ENCODE measurements at places on chromosomes 12 and 14.

- DNase-seq: no peak
Observed at GRCh38 chr12:124397399-124397679, 102.4 kb downstream of the RFLNA start.

DNA sequence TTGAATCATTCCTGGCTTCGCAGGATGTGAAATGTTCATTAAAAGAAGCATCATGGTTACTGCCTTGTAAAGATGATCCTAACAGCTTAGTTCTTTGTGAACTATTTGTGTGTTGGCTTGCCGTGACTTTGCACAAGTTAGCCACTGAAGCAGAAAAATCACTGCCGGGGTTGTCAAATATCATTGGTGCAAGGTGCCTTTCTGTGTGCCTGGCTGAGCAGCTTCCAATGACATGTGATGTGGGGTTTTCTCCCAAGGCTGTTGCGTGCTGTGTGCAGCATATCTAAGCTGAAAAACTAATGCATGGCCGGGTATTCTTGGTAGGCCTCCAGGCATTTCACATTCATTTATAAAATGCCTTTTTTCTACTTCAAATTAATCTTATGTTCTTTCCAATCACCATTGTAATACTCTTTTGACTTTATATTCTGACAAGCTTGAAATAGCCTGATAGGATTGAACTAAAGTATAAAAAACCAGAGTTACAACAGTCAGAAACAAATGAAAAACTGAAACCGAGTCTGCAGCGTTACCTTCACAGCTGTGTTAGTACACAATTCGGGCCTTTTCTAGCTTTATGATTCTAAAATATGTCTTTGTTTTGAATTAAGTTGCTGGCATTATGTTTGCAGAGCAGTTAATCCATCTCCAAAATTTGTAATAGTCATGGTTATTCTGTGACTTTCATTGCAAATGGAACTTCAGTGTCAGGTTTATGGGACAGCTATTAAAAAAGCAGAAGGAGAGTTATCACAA is 222.1 kb downstream of the SYT1 start:
- no peak for DNase-seq

DNA sequence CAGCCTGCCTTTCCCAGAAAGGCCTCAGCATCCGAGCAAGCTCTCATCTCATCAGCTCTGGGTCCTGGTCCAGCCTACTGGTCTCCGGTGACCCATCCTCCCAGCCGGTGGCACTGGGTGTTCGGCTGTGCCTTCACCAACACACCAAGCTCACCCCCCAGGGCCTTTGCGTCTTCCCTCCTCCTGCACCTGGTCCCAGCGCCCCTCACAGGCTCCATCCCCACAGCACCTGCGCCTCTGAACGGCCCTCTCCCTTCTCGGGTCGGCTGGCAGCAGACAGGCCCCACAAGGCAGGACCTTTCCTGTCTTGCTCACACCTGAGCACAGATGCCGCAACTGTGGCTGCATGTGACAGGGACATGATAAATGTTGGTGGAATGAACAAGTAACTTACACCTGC is 13.1 kb downstream of the P2RX2 start:
- no peak for DNase-seq

- DNase-seq: no peak
Observed at GRCh38 chr14:71267007-71267513, 359.8 kb downstream of the PCNX1 start.

DNA sequence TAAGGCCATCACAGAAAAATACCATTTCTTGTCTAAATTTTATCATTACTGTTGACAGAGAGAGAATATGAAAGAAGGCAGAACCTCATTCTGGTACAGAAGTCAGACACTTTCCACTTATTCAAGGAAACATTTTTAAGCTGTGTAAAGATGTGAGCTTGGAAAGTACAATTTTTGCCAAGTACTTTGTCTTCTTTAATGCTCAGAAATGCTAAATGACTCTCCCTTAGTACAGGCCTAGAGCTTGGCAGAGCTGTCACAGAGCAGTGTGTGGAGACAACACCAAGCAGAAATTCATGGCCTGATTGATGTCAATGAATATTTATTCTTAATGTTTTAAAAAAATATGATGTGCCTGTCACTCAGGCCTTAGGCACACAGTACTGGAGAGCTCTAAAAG is 20.7 kb downstream of the NT5DC3 start:
- no peak for DNase-seq

DNA sequence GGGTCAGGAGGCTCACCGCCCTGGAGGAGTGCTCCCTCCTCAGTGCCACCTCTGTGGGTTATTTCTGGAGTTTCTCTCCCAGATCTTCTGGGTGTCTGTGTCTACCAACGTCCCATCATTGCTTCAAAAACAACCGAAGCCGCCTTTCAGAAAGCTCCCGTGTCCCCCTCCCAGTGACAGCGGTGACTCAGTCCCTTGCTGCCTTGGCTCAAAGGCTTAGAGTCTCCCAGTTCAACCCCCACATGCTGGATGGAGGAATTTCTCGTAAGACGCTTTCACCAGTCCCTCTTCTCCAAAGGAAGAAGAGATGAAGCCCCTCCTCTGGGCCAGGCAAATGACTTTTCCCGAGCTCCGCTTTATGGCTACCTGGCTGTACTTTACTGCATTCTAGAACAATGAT is 146.6 kb downstream of the RBM19 start:
- DNase-seq: no peak

DNA sequence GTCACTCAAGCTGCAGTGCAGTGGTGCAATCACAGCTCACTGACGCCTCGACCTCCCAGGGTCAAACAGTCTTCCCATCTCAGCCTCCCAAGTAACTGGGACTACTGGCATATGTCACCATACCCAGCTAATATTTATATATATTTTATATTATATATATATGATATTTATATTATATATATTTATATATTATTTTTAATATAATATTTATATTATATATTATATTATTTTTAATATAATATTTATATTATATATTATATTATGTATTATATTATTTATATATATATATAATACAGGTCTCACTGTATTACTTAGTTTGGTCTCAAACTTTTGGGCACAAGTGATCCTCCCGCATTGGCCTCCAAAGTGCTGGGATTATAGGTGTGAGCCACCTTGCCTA is 9.4 kb downstream of the ZNF84 start:
- no peak for DNase-seq

DNA sequence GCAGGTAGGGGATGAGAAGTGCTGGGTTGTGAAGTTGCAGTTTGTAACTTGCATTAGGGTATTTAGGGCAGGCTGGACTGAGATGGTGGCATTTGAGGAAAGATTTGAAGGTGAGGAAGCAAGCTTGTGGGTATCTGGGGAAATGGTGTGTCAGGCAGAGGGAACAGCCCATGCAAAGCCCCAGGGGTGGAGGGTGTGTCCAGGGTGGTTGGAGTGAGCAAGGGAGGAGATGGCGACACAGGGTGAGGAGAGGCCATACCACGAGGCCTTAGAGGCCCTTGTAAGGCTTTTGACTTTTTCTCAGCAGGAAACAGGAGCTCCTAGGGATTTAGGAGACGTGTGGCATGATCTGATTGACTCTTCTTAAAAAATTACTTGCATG is 136.9 kb downstream of the NUAK1 start:
- no peak for DNase-seq

DNA sequence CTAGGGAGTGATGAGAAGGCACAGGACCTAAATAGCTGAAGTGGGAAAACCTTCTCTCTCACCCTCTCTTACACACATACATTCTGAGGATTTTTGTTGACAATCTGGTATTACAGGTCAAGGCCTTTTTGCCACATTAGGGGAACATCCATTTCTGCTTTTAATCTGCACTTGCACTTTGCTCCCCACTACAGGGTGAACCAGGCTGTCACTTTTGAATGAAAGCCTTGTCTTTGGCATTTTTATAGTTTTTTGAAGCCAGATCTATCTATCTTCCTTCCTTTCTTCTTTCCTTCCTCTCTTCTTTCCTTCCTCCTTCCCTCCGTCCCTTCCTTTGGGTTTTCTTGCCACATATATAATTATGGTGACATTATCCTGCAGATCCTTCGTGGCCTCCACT is 165.9 kb upstream of the OTX2 start:
- no peak for DNase-seq

DNA sequence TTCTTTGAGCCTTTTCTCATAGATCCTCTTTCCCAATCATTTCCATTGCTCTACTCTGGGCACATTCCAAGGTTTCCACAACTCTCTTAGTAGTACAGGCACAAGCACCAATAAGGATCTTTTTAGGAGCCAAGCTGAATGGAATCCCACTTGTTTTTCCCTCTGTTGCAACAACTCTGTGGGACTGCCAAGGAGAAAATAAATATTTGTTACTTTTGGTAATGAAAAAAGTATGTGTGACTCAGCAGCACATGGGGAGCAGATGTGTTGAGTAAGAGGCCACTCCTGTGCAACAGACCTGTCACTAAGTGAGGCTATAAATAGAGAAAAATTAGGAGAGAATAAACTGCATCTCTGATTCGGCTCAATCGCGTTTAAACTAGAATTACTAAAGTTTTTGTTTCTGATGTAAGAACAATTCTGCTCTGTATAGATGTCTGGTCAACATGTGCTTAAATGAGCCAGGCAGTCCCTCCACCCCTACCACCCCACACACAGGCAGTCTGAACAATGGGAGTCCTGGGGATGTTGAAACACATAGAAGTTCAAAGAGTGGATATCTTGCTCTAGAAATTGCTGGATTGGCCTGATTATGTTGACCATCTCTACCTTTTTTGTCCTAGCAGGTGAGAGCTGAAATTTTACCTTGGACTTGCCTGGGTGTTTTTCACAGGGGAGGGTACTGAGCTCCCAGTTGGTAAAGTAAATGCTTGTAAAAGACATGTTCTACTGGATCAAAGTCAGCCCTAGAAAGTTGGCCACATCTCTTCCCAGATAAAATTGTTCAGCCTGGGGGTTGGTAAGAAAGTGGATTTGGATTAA is 244.3 kb upstream of the NOVA1 start:
- DNase-seq: no peak

GRCh38 chr12:128609861-128610260 is 213.9 kb downstream of the SLC15A4 start:
- DNase-seq: no peak

DNA sequence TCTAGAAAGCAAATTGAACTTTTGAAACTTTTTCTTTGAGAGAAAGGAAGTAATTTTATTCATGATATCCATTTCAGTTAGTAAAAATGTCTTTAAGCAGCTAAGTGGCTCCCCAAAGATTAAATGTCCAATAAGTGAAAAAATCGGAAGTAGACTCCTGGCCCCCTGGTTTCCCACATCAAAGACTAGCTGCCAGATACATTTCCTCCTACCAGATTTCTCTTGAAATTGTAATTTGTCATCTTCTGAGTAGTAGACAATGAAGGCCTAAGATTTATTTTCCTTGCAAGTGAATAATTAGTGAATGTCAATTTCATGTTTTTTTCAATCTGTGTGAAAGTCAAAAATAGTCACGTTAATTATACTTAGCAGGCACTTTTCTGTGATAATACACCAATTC is 321.9 kb downstream of the SYT1 start:
- no peak for DNase-seq

DNA sequence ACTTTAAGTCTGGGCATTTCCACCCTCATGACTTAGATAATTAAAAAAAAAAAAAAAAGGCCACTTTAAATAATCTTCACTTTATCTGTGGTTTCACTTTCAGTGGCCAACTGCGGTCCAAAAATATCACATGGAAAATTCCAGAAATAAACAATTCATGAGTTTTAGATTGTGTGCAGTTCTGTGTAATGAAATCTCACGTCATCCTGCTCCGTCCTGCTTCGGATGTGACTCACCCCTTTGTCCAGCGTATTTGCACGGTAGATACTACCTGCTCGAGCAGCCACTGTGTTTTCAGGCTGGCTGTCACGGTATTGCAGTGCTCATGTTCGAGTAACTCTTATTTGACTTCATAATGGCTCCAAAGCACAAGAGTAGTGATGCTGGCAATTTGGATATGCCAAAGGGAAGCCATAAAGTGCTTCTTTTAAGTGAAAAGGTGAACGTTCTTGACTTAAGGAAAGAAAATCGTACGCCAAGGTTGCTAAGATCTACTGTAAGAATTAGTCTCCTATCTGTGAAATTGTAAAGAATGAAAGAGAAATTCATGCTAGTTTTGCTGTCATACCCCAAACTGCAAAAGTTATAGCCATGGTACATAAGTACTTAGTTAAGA is 2.4 kb downstream of the E2F7 start:
- DNase-seq: no peak

DNA sequence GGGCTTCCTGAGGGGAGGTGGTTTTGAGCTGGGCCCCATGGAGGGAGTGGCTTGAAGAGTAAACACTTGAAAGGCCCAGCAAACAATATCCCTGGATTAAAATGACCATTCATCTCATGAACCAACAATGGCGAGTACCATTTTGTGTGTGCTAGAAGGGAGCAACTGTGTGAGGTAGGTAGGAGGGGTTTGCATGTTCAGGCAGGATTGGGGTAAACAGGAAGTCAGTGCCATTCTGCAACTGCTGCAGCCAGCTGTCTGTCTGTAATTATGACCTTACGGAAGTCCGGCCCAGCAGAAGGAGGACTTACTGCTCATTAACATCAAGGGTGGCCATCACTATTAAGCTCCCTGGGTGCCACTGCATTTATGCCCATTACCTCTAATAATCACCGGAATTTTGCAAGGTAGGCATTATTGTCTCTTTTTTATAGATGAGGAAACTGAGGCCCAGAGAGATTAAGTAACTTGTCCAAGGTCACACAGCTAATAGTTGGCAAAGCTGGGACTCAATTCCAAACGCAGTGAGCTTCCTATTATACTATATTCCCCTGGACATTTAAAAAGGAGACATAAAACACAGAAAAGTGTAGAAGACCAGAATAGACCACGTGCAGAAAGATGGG is 16.6 kb upstream of the IFI27L2 start:
- no peak for DNase-seq

DNA sequence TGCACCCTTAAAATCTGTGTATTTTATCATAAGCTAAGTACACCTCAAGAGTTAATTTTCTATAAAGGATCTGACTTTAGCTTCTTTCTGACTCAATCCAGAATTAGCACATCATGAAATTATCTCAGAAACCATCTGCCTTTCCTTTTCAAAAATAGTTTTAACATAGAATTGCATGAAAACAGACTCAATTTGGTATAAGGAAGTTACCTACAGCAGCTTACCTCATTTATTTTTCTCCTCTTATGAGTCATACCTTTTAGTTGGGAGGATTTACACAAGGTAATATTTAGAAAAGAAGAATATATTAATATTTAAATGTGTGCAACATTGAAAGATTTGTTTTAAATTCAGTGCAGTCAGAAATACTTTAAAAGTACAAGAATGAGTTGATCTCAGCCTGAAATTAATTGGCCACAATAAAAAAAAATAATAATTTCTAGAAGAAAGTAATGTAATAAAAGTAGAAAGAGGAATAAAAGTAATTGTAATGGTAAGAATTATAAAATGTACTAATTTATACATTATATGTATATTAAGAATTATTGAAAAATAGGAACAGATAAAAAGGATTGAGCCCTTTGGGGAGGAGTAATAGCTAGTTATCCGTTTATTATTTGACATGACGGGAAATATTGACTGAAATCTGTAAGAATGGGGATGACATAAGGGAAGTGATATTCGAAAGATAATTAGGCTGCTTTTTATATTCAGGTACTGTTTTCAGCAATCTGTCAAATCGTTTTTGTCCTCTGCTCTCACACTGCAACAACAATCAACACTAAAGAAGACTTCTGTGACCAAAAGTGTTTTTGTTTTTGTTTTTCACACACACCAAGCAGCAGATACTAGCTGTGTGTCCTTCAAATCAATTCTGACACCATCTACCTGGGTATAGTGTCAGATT is 20.5 kb downstream of the ADAM21 start:
- no peak for DNase-seq
